Activated T-cell treated with anti-CD3 and anti-CD28 coated beads, Interleukin-2, amount 50 U/mL, for 4 hours (primary cell): ENCODE measurements at places on chromosomes 4 and X. TPM values are rescaled to one million over a fixed set of nuclear protein-coding genes. Genes with fewer than 3 reads are reported as not detected.

GRCh38 chr4:26192899-26193869 is 127.6 kb upstream of the RBPJ start:
- no peak for DNase-seq

The MAP7D2 gene
- 0.66 TPM for total RNA-seq

DNA sequence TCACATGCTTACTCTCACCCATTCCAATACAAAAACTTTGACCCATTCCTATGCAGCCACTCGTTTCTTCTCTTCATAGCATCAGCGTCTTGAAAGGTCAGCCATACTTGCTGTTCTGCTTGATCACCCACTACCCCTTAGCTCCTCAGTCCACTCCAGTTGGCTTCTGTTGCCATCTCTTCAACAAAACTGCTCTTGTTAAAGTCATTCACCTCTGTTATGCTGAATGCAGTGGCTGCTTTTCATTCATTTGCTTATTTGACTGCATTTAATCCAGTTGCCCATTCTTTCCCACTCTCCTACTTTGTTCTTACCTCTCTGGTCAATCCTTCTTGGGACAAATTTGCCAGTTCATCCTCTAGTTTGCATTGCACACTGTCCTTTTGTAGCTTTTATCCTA is 24.9 kb downstream of the CEP135 start:
- DNase-seq, result no peak

The TEC gene
- total RNA-seq, result 1.4 TPM

DNA sequence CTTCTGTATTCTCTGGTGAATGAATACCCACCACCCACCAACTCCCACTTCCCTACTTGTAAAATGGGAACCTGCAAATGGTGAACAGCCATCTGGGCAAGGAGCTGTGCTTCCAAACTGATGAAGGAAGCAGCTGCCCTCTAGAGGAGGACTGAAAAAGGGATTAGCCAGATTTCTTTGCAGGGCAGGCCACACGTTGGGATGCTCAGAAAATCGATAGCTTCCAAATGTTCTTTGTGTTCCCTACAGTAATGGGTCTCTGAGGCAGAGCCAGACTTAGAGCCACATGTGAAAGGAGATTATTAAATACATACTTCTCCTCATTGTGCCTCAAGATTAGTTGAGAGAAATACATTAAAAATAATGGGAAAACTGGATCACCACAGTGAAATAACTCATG is 39.3 kb upstream of the LPAR4 start:
- no peak for DNase-seq

DNA sequence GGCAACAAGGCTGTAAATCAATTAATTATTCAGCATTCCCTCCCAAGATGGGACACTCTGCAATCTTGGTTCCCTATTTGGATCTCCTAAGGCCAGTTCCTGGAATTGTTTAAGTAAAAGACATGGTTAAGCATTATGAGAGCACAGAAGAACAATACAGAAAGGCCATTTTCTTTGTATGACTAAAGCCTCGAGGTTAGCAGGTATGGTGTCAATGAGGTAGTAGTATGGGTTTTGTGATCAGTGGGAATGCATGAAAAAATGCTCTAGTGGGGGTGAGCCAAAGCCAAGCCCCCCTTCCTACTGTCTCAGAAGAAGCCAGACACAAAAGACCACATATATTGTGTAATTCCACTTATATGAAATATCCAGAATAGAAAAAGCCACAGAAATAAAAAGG is 61.7 kb upstream of the S100G start:
- DNase-seq, result no peak

The OPHN1 gene
- 0.08 TPM for total RNA-seq

The PDGFC gene
- 0.40 TPM for total RNA-seq

The PDGFRA gene
- 0.05 TPM for total RNA-seq

- no peak for DNase-seq
Measured at GRCh38 chr4:17024425-17024824, 126.0 kb upstream of the LDB2 start.

DNA sequence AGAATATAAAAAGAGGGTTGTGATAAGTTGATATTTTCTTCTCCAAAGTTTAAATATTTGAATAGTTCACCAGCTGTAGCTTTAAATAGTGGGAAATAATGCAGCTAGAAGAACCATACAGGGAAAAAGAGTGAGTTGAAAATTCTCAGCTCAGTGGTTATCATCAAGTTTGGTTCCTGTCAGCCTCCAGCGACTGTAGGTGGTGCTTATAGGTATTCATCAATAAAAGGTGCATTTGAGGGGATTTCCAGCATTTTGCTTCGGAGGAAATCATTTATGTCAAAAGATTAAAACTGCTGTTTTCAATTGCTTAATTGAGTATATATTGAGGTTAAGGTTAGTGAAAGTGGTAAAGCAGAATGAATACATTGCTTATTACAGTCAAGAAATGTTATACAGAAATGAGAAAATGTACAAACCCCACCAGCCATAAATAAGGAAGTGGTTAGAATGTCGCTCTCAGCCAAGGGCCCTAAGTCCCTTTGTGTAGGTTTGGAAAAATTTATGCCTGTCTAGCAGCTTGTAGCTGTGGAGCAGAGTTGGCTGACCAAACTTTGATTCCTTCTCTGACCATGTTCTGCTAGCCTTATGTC is 532.9 kb upstream of the FTHL17 start:
- no peak for DNase-seq

- DNase-seq, result no peak
Measured at GRCh38 chr4:125262079-125262478, 52.7 kb upstream of the FAT4 start.

The UGT2B15 gene
- total RNA-seq, result 0.16 TPM

The USP17L30 gene
- not detected for total RNA-seq

GRCh38 chr4:74659576-74660411 is 134.5 kb downstream of the BTC start:
- no peak for DNase-seq

DNA sequence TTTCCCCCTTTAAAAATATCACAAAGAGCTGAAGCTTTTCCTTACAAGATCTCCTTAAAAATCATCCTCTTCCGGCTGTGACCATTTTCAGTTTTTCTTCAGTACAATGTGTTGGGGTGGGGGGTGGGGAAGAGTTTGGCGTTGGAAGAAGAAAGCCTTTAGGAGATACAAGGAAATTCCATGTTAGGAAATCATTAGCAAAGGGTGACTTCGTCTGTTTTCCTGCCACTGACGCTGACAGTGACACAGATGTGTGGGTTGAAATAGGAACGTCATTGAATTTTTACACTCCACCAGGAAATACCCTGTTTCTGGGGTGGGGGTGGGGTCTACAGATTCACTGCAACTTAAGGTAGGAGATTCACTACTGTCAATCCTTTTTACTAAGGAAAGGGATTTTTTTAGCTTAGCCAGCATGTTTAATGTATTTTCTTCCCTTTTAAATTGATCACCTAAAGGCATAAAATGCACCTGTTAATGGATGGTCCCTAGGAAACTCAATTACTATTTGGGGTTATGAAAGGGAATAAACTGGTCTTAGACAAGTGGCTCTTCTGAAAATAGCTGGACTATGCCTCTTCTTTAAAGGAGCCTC is 3.9 kb downstream of the MAMLD1 start:
- DNase-seq, result no peak

GRCh38 chr4:42605264-42605663 is 51.6 kb downstream of the ATP8A1 start:
- no peak for DNase-seq

GRCh38 chrX:53116101-53116500 is 22.2 kb downstream of the KANTR start:
- DNase-seq, result no peak

DNA sequence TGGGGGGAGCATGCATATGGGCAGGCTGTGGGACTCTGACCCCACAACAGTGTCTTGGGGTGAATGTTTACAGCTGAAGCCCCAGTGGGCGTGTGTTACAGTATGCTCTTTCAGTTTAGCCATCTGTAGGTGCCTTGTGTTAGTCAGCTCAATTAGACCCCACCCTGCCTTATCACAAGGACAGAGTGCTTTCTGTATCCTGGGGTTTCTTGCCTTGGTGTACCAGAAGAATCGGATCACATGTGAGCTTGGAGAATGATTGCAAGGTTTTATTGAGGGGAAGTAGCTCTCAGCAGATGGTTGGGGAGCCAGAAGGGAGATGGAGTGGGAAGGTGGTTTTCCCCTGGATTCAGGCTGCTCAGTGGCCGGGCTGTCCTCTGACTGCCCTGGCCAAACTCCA is 27.3 kb downstream of the SH3BGRL start:
- no peak for DNase-seq

DNA sequence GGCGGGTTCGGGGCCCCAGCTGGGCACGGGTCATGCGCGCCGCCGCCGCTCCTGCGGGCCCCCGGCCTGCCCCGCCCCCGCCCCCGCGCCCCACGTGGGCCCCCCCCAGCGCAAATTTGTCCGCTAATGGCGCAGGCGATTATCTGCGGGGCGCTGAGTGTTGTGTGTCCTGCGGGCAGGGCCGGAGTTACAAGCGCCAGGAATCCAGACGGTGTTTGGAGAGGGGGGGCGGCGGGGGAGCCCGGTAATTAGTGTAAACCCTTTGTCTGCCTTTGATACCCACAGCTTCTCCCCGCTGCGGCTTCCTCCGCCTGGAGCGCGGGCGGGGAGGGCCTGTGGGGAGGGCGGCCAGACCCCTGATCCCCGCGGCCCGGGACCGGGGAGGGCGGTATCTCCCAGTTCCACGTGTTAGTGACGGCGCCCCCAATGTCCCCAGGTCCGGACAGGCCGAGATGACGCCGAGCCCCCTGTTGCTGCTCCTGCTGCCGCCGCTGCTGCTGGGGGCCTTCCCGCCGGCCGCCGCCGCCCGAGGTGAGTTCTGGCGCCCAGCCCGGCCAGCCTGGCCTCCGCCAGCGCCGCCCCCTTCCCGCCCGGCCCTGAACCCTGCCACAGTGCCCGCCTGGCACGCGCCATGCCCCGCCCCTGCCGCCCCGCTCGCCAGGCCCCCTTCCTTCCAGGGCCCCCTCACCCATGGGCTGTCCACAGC is 761 bp downstream of the FGFRL1 start:
- DNase-seq, result peak; percentile 18

GRCh38 chrX:40061871-40062524 is 35.8 kb downstream of the BCOR start:
- DNase-seq, result no peak

GRCh38 chr4:17613761-17614415 is 553 bp upstream of the MED28 start:
- no peak for DNase-seq

The KCNE5 gene
- 0.57 TPM for total RNA-seq

- DNase-seq, result no peak
Measured at GRCh38 chrX:49695276-49696180, at the start of gene PAGE1. TSS of gene PAGE1 (minus strand) at chrX:49695984. CDS start at chrX:49694770, 1,214 bp downstream.

GRCh38 chrX:54089191-54089590 is 44.9 kb upstream of the PHF8 start:
- DNase-seq, result no peak

The ABCG2 gene
- total RNA-seq, result 0.71 TPM

The ARR3 gene
- total RNA-seq, result not detected

GRCh38 chrX:30889147-30890140 is at the start of gene TAB3:
TSS of gene TAB3 (minus strand) at chrX:30889254. CDS start at chrX:30859588, 29,666 bp downstream.
- DNase-seq, result peak; percentile 90

- no peak for DNase-seq
Measured at GRCh38 chr4:107709916-107710315, 10.1 kb downstream of the PAPSS1 start.

DNA sequence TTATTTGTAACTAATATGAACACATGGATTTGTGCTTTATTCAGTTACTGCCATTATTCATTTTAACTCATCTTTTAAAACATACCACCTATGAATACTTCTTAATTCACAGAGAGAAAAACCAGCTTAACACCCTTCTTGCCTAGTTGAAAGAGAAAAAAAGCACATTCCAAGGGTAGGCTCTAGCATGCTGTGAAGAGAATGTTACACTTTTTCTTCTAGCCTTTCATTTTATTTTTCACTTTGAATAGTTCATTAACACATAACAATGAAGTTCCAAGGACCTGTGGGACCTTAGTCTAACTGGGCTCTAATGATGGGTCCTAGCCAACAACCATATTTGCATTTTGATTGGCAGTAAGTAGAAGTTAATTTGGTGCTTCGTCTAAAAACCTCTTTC is 279.9 kb upstream of the MAGEB2 start:
- DNase-seq, result no peak

The XAGE1A gene
- total RNA-seq, result not detected

The STK26 gene
- 42.7 TPM for total RNA-seq
